ENCODE measurements at places on chromosomes 1 and 21.

DNA sequence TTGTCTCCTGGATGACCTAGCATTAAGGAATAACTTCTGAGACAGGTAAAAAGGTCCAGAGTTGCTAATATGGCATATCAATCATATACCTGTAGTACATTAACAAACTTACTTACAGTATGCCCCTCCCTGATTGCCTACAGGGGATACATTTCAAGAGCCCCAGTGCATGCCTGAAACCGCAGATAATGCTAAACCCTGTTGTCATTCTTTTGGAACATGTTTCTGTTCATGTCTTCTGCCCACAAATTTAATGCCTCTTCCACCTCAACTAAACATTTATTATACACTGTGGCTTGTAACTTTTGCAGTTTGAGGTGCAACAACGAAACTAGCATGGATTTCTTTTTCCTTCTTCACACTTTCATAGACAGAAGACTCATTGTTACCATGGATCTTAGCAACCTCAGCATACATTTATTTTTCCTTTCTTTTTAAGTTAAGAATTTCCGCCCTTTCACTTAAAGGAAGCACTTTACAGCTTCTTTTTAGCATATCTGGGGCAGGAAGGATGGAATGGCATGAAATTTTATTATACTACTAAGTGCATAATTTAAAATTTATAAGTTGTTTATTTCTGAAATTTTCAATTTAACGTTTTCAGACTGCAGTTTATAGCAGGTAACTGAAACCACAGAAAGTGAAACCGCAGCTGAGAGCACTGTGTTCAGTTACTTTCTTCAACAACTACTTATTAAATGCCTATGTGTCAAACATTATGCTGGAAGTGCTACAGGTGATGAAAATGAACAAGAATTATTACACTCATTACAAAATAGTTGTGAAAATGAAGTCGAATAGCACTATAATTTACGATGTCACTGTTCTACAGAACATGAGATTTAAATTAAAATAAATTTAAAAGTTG lies 25.3 kb downstream of the F13B start:
- DNase-seq, result no peak

GRCh38 chr1:26961826-26962225 lies 1.6 kb upstream of the KDF1 start:
- no peak for DNase-seq

DNA sequence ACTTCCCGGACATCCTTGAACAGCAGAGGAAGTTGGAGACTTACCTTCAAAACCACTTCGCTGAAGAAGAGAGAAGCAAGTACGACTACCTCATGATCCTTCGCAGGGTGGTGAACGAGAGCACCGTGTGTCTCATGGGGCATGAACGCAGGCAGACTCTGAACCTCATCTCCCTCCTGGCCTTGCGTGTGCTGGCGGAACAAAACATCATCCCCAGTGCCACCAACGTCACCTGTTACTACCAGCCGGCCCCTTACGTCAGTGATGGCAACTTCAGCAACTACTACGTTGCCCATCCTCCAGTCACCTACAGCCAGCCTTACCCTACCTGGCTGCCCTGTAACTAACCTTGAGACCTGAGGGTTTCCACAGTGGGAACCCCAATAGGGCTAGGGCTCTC lies 17.9 kb downstream of the TENT5C start:
- no peak for DNase-seq

DNA sequence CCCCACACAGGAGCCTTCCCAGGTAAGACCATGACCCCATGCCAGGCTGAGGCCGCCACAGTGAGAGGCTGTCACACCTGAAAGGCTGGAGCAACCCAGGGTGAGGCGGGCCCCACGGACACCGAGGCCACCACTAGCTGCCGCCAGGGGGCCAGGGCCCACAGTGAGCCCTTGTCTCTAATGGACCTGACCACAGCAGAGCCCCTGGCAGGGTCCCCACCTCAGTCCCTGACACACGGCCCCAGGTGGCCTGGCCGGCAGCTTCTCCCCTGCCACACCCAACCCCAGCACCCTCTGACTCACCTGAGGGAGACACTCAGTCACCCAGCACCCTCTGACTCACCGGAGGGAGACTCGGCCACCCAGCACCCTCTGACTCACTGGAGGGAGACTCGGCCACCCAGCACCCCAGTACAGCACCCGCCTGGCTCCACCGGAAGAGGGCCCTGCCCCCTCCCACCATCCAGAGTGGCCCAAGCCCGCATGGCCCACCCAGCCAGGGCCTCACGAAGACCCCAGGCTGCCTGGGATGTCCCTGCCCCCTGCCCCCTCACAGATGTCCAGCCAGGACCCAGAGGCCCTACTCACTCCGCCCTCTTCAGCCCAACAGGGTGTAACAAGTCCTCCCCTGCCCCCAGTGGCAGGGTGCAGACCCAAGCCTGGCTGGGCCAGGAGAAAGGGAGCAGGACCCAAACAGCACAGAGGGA lies 4.4 kb downstream of the DVL1 start:
- no peak for DNase-seq

DNA sequence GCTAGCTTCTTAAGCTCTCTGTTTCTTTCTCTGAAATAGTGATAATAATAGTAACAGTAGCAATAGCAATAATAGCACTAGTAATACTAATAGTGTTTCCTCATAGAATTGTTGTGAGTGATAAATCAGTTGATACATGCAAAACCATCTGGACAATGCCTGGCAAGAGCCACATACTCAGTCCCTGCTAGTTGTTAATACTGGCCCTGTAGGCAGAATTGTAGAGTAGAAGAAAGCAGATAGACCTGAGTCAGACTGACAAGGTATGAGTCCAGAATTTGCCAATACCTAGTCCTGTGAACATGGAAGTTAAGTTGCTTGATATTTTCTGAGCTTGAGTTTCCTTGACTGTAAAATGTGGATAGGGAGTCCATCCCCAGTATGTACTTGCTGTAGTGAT lies 171.9 kb downstream of the C1orf21 start:
- no peak for DNase-seq

- DNase-seq, result no peak
Observed at GRCh38 chr1:111476761-111477309, 3.1 kb downstream of the C1orf162 start.

- DNase-seq, result no peak
Observed at GRCh38 chr1:33133478-33134105, 48.3 kb downstream of the TRIM62 start.

DNA sequence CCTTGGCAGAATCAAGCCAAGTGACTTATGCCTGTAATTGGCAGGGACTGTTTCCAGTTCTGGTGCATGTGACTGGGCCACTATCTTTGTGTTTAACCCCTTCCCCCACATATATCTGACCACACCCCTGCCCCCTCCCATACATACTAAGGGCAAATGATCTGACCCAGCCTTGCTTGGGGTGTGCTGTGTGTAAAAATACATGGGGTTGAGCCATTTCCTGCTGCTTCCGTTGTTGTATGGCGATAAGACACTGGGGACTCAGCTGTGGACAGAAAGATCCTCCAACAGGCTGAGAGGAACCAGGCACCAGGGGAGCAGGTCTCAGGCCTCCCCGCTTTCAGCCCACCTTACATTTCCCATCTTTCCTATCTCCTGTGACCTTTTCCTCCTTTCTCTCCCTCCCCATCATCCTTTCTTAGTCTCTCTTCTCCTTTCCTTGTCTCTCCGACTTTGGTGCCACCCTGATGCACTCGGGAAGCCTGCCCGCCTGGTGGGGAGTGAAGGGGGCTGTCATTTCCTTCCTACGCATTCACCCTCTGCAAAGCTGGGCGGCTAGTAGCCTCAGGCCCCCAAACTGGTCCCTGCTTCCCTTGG lies 39.7 kb downstream of the TMCC2 start:
- DNase-seq, result no peak

DNA sequence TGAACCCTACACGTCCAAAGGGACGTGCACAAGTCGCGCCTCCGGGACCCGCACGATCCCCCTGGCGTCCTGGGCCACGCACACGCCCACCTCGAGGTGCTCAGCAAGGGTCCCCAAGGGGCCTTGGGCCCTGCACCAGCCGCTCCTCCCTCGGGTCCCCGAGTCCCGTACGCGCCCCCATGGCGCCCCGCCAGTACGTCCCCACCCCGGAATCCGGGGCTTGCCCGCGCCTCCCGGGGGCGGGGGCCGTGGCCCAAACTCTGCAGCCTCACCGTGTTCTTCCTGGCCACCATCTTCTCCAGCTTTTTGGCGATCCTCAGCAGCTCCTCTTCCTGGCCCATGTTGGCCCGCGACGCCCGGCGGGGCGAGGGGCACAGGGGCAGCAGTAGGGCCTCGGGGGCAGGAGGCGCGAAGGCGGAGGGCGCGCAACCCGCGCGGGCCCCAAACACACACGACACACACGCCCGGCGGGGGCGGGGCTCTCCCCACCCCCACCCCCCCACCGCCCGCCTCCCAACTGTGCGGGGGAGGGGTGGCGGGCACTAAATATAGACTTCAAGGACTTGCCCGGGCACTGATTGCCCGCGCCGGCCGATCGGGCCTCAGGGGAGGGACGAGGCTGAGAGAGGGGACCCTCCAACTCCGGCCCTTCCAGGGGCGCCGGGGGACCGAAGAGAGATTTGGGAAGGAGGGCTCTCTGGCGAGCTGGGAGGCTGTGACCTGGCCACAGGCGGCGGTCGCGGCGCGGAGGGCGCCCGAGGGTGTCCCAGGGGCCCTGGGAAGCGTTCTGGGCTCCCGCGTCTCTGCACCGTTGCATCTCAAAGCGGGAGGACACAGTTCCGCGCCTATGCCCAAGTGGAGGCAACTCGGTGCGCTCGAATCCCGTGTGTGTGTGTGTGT lies at the start of gene TCEA3:
TSS of gene TCEA3 (minus strand) at position 456 of the 900 bp plus-strand sequence. CDS start at position 341, 115 bp downstream.
- DNase-seq, result no peak

DNA sequence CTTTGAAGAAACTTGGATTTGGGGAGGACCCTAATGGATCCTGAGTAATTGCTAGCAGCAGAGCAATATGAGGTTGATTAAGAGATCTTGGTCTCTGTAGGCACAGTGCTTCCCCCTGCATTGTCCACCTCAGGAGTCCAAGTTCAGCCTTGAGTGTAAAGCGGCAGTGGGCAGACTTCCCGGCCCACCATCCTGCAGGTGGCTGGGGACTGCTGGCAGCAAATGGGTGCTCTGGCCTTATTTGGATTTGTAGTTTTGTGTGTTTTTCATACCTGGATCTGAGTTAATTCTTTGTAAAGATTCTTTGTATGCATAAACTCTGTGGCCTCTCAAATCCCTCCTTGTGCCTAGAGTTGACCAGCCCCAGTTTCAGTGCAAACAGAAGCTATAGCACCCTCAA lies 7.6 kb downstream of the BARHL2 start:
- DNase-seq, result no peak

GRCh38 chr1:66725885-66726665 lies 26.2 kb upstream of the DYNLT5 start:
- no peak for DNase-seq

DNA sequence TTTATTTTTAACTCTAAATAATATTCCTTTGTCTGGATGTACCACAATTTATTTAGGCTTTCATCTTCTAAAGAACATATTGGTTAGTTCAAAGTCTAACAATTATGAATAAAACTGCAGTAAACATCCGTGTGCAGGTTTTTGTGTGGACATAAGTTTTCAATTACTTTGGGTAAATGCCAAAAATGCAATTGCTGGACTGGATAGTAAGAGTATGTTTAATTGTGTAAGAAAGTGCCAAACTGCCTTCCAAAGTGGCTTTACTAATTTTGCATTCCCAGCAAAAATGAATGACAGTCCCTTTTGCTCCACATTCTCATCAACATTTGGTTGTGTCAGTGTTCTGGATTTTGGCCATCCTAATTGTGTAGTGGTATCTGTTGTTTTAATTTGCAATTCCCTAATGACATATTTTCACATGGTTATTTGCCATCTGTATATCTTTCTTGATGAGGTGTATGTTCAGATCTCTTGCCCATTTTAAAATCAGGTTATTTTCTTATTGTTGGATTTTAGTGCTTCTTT lies 113.8 kb downstream of the DPYD start:
- DNase-seq, result no peak

DNA sequence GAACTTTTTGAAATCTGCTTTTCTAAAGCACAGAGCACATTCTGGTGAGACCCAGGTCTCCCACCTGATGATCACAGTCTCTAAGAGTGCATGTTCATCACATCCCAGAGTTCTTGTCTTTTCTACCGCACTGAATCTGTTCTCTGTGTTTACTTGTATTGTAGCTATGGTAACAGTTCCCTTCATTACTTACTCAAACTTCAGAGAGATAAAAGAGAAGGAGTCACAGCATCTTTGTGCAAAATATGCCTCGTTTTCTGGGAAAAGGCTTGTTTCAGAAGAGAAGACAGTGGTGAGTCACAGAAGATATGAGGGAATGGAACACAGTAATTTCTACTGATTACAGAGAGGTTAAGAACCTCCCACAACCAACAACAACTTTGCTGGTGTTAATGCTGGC lies 580.6 kb downstream of the PLA2G4A start:
- no peak for DNase-seq

- no peak for DNase-seq
Observed at GRCh38 chr1:77824694-77825093, 45.2 kb downstream of the MIGA1 start.

GRCh38 chr21:43735236-43736091 lies 16.5 kb downstream of the PDXK start:
- no peak for DNase-seq

GRCh38 chr1:201355471-201355870 lies 22.0 kb downstream of the TNNT2 start:
- no peak for DNase-seq

- DNase-seq, result no peak
Observed at GRCh38 chr1:16392740-16393569, 25.9 kb downstream of the SZRD1 start.

DNA sequence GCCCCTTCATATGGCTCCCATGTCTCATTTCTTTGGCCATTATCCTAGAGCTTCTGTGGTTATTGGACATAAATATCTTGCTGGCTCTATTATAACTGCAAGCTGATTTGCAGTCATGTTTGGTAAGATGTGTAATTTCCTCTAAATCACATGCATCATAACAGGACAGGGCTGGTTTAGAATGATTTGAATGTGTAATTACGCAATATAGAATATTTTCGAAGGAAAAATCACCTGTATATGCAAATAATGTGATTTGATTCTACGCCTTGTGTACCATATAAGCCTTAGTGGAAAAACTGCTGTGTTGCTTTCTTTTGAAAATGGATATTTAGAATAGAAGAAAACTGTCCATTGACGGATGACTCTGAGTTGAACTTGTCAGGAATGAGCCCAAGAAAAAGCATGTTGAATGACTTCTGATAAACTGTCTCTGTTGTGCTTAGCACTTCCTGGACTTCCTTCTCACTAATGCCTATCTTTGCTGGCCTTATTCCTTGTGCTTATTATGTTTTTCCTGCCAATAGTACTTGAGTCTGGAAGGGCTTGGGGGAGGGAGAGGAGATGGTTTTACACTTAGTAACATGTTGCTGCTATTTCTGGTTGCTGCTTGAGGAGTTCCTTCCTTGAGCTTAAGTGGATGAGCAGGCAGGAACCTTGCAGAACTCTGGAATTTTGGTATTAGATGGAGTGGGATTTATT lies 6.5 kb downstream of the CACHD1 start:
- no peak for DNase-seq

DNA sequence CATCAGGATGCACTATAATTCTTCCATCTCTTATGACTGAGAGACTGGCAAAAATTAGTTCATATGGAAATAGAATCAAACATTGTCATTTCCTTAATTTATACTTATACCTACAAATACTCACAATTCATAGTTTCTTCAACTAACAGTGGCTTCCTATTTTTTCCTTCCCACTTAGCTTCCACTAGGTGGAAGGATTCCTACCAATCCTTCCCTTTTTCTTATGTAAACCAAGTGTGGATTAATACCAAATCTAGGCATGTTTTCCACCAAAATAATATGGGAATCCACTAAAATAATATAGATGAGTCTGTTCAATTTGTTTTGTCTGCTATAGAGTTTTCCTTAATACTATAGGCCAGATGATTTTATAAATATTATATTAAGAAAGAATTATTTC lies 1537.1 kb downstream of the PLA2G4A start:
- DNase-seq, result no peak

GRCh38 chr1:211738691-211739301 lies 63.4 kb upstream of the NEK2 start:
- no peak for DNase-seq

All from cerebellar nuclear complex (tissue), 1 donor.